ENCODE measurements at places on chromosomes 2 and 18. TPM values are rescaled to one million over a fixed set of nuclear protein-coding genes. Genes with fewer than 3 reads are reported as not detected.

Gene PKP4
- total RNA-seq: 15.1 TPM

Gene GREB1L
- not detected for total RNA-seq

Gene SAG
- total RNA-seq: 0.10 TPM

Gene LYPD6
- not detected for total RNA-seq

Gene TLX2
- not detected for total RNA-seq

Gene LYG1
- 2.2 TPM for total RNA-seq

Gene RAPGEF4
- 1.8 TPM for total RNA-seq

GRCh38 chr2:184551626-184552025 lies 46.7 kb upstream of the ZNF804A start:
- H3K36me3 ChIP-seq: no peaks in the 10 kb centered on the region
- DNase-seq: no peak
- H3K27me3 ChIP-seq: no peaks in the 10 kb centered on the region
- no peaks in the 10 kb centered on the region for H3K4me1 ChIP-seq

GRCh38 chr2:162293122-162293786 lies 25.2 kb downstream of the IFIH1 start:
- no peaks in the 10 kb centered on the region for H3K4me1 ChIP-seq
- no peak overlapping the region for H3K4me3 ChIP-seq
- H3K27ac ChIP-seq: no peak overlapping the region

DNA sequence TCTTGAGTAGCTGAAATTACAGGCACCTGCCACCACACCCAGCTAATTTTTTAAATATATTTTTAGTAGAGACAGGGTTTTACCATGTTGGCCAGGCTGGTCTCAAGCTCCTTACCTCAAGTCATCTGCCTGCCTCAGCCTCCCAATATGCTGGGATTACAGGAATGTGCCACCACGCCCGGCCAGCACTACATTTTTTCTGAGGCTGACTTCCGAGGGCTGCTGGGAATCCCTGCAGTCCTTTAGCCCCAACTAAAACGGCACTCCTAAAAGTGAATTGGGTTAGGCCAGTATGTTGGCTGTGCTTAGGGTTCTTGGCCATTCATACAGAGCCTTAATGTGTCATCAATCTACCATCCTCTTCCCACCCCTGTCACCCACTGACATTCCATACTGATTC lies 375.4 kb downstream of the DCC start:
- H3K4me1 ChIP-seq: no peaks in the 10 kb centered on the region
- H3K27me3 ChIP-seq: no peaks in the 10 kb centered on the region
- H3K4me3 ChIP-seq: no peak overlapping the region
- no peak for DNase-seq
- H3K27ac ChIP-seq: no peak overlapping the region
- H3K36me3 ChIP-seq: no peaks in the 10 kb centered on the region

- H3K27me3 ChIP-seq: no peaks in the 10 kb centered on the region
- no peak overlapping the region for H3K4me3 ChIP-seq
- H3K27ac ChIP-seq: no peak overlapping the region
- no peaks in the 10 kb centered on the region for H3K4me1 ChIP-seq
- H3K36me3 ChIP-seq: no peaks in the 10 kb centered on the region
Observed at GRCh38 chr18:28581521-28582071, 404.7 kb upstream of the CDH2 start.

DNA sequence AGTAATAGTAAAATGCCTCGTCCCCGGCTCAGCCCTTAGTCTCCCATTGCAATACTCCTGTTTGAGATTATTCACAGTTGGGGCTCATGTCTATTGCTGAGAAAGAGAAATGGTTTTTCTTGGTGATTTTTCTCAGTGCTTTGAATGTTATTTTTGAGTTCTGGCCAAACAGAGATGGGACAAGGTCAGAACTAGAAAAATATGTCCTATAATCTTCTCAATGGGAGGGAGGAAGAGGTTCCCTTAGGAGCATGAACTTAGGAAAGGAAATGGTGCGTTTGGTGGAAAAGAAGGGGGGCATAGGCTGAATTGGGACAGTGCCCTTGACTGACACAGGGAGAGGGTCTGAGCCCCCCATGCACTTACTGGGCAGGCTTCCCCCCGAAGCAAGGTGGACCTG lies 133.8 kb downstream of the AGAP1 start:
- H3K4me1 ChIP-seq: no peaks in the 10 kb centered on the region
- no peak overlapping the region for H3K27ac ChIP-seq
- H3K4me3 ChIP-seq: no peak overlapping the region
- no peaks in the 10 kb centered on the region for H3K27me3 ChIP-seq

- no peaks in the 10 kb centered on the region for H3K4me1 ChIP-seq
- H3K36me3 ChIP-seq: no peaks in the 10 kb centered on the region
- no peak overlapping the region for H3K27ac ChIP-seq
- no peaks in the 10 kb centered on the region for H3K27me3 ChIP-seq
Observed at GRCh38 chr2:99615247-99615771, 125.5 kb upstream of the REV1 start.

DNA sequence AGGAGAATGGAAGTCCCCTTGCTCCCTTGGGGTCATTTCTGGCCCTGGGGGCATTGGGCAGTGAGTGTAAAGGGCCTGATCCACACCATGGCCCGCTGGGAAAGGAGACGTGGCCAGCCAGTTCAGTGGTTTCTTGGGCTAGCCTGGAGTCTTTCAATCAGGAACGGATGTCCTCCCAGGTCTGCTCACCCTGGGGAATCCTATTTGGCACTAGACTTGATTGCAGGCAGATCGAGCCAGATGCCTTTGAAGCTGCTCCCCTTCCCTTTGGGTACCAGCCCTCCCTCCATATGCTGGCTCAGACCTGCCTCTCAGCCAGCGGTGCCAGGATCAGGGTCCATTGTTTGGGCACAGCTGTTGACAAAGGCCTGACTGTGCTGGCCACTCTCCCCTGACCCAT lies 11.0 kb downstream of the FBLN7 start:
- H3K4me3 ChIP-seq: no peak overlapping the region
- no peaks in the 10 kb centered on the region for H3K4me1 ChIP-seq
- DNase-seq: no peak
